Mesothelial cell of epicardium (in vitro differentiated cells): ENCODE measurements at places on chromosomes 16 and 17. TPM values are rescaled to one million over a fixed set of nuclear protein-coding genes. Genes with fewer than 3 reads are reported as not detected.

Gene DNASE1L2
- 1.0 to 1.4 TPM (median 1.2 TPM) in 3 replicates for total RNA-seq

Gene PDILT
- total RNA-seq, result not detected in 3 replicates

Gene UBALD2
- total RNA-seq, result 25.3 to 26.4 TPM (median 25.7 TPM) in 3 replicates

Gene TCF25
- total RNA-seq, result 304 to 323 TPM (median 313 TPM) in 3 replicates

Gene ARL6IP1
- 124 to 130 TPM (median 124 TPM) in 3 replicates for total RNA-seq

Gene SULT1A2
- 0.75 to 0.98 TPM (median 0.90 TPM) in 3 replicates for total RNA-seq

Gene CAMKK1
- 3.8 to 4.3 TPM (median 4.3 TPM) in 3 replicates for total RNA-seq

Gene P2RX1
- 0.16 to 0.22 TPM (median 0.18 TPM) in 3 replicates for total RNA-seq

Gene NEURL4
- total RNA-seq, result 52.8 to 56.7 TPM (median 55.1 TPM) in 3 replicates

Gene GINS2
- 13.4 to 15.3 TPM (median 14.8 TPM) in 3 replicates for total RNA-seq

Gene CCDC78
- total RNA-seq, result 2.5 to 3.2 TPM (median 2.7 TPM) in 3 replicates

Gene CYB561
- 20.4 to 21.5 TPM (median 20.5 TPM) in 3 replicates for total RNA-seq

Gene ALOX12B
- total RNA-seq, result 0.70 TPM in 1 of 3 replicates, not detected in the others

Gene HBA1
- not detected in 3 replicates for total RNA-seq

Gene USB1
- 34.5 to 38.3 TPM (median 36.3 TPM) in 3 replicates for total RNA-seq
